ENCODE measurements at places on chromosomes 5 and 9.

GRCh38 chr5:90902651-90903386 is 344.2 kb downstream of the ADGRV1 start:
- DNase-seq: peak; percentile 60

DNA sequence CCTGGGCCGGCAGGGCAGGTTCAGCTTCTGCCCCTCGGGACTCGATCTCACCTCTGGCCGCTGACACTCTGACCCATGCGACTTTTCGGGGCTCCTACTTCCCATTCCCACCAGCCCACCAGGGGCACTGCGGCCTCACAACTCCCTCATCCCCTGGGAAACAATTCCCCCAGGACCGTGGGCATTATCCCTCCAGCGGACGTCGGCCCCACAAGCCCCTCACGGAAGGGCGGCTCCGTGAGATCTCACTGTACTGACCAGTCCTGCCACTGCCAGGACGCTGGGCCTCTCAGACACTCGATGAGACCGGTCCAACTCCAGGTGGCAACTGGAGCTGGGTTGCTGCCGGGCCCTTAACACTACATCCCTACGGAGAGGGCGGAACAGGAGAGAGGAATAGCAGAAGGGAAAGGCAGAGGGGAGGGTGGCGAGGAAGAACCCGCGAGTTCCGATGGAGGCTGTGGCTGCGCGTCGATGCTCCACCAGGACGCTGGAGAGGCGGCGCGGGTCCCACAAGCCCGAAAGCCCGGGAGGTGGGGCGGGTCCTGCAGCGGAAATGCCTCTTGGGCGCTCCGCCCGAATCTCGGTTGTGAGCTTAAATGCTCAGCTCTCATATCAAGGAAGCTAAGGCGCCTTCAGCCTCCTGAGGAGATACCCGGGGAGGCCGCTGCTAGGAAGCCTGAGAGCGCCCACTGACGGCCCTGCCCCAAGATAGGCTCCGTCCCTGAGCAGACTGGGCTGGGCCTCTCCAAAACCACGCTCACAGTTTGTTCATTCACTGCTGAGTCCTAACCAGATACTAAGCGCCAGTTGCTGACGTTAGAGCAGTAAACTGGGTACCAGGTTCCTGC is 36.3 kb downstream of the VCP start:
- peak; percentile 78 for DNase-seq

DNA sequence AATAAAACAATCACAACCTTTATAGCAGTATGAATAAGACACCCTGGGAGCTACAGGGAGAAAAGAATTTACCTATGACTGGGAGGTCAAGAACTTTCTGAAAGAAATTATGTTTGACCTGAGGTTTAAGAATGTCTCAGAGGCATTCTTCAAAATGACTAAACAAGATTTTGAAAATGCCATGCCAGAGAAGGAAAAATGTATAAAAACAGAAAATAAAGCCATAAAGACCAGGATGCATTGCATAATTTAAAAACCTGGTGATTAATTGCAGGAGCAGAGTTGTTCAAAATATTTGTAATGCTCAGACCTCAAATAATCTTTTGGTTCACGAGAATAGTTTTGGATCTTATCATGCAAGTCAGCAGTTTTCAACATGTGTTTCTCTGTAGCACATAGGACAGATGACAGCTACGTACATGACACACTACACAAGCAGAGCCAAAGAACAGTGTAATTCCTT is 954.7 kb upstream of the ARRDC3 start:
- no peak for DNase-seq

DNA sequence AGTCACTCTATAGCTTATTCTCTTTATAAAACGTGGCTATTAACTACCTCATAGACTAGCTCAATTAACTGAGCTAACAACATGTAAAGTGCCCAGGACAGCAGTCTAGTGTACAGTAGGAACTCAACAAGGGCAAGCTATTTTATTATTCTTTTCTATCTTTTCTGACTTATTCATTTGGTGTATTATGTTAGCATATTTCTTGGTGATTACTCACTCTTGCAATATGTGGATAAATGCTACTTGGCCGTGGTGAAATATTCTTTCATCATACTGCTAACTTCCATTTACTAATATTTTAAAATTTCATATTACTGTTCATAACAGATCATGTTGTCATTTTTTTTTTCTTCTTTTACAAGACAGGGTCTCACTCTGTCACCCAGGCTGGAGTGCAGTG is 4.9 kb downstream of the SLC25A51 start:
- DNase-seq: no peak

DNA sequence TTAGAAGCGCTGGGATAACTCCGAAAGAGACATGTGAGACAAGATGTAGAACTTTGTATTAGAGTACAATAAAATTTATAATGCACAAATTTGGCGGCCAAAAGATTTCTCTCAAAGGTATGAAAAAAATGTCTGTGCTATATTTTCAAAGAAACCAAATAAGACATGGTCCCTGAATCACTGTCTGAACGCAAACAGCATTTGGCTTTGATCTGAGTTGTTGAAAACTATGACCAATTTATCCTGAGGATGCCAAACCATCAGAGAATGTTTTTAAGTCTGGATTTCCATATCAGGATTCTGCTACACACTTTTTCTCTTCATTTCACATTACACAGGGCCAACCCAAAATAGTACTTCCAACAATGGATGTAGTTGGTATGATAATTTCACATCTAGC is 9.9 kb upstream of the GLIS3 start:
- no peak for DNase-seq
